ENCODE measurements at places on chromosomes 4 and X.
A peak's percentile ranks its signal among the peaks of the same experiment; 100 is the strongest.

- no peak for DNase-seq
Measured at GRCh38 chr4:24813732-24814131, 18.4 kb downstream of the SOD3 start.

- peak; percentile 54 for DNase-seq
Measured at GRCh38 chrX:40552768-40553167, 28.0 kb upstream of the ATP6AP2 start.

GRCh38 chr4:145609481-145610427 is 9.4 kb upstream of the MMAA start:
- DNase-seq = peak; percentile 86

- DNase-seq = no peak
Measured at GRCh38 chr4:182140547-182140946, 102.7 kb upstream of the TENM3 start.

DNA sequence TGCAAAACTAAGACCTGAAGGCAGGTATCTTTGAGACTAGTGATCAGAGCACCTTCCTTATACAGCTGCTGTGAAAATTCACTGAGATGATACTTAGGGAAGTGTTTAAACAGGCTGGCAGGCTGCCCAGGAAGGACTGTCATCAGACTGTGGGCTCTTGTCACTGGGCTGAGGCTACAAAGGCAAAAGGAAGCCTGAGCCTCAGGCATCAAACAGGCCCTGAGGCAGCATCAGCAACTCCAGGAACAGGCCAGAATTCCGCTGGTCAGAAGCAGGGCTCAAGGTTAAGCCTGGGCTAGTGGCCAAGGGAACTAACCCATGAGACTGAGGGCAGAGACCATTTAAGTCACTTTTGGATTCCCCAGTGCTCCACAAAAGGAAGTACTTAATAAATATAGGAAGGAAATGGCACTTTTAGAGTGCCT is 12.8 kb downstream of the PJA1 start:
- no peak for DNase-seq

DNA sequence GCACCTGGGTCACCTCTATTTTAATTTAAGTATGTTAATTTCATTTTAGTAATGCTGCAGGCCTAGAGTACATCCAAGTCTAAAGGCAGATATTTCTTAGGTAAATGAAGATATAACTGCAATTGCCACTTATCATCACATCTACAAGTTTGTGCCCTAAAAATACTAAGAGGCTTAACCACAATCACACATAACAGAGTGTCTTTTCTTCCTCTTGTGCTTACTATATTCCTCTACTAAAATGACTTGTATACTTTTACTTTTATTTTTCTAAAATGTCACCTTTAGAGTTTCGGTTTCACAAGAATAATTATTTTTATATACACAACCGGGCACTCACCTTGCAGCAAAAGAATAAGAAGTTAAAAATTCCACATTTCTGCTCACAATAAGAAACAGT is 77.9 kb downstream of the EFHC2 start:
- no peak for DNase-seq

- no peak for DNase-seq
Measured at GRCh38 chr4:120540625-120541024, 381.9 kb downstream of the PRDM5 start.

- no peak for DNase-seq
Measured at GRCh38 chr4:8727131-8727530, 134.6 kb downstream of the CPZ start.

GRCh38 chr4:13054420-13054970 is 429.6 kb downstream of the RAB28 start:
- DNase-seq = no peak

DNA sequence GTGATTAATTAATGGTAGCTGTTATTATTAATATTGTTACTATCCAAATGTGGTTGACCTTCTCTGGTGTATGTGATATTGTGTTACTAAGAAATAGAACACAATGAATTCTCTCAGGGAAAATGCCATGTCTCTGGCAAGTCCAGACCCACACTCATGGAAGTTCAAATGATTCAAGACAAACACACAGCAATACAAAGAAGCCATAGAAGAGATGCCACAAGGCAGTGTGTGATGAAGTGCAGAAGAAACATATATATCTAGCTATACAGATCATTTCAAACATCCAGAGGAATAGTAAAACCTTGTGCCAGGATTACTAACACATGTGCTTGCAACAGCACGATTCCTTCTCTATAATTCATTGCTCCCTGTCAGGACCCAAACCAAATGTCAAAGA is 93.1 kb upstream of the SOD3 start:
- no peak for DNase-seq

DNA sequence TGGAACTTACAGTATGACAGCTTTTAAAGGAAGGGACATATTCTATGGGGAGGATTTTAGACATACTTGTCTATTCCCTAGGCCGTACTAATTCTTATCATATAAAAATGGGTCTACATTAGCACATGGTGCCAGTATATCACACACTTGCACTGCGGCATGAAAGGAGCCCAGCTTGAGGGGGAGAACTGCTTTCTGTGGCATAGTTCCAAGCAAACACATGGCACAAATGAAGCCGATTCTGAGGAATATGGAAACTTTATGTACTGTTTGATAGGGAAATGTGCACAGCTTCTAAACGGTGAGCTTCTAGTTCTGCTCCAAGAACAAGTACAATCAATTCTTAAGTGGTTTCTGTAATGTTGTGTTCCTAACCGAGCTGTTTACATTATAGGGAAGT is 675.6 kb upstream of the FTHL17 start:
- DNase-seq = no peak

DNA sequence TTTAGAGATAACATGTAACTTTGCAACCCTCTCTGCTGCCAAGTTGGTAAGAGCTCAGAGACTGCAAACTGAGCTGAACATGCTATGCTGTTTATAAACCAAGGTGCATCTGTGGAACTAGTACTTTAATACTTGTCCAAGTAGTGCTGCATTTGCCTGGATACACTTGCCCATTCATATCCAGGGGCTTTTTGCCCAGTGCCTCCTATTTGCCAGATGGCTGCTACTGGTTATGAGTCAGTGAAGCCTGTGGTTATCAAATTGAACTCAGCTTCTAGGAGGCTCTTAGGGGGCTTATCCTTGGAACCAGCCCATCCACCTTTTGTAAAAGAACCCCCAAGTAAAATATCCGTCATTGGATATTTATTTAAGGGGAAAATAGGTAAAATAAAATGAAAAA is 79.6 kb downstream of the AFF2 start:
- no peak for DNase-seq

- peak; percentile 39 for DNase-seq
Measured at GRCh38 chr4:160026721-160027120, 923.8 kb downstream of the RAPGEF2 start.

- no peak for DNase-seq
Measured at GRCh38 chrX:97672138-97672537, 788.4 kb downstream of the RPA4 start.

DNA sequence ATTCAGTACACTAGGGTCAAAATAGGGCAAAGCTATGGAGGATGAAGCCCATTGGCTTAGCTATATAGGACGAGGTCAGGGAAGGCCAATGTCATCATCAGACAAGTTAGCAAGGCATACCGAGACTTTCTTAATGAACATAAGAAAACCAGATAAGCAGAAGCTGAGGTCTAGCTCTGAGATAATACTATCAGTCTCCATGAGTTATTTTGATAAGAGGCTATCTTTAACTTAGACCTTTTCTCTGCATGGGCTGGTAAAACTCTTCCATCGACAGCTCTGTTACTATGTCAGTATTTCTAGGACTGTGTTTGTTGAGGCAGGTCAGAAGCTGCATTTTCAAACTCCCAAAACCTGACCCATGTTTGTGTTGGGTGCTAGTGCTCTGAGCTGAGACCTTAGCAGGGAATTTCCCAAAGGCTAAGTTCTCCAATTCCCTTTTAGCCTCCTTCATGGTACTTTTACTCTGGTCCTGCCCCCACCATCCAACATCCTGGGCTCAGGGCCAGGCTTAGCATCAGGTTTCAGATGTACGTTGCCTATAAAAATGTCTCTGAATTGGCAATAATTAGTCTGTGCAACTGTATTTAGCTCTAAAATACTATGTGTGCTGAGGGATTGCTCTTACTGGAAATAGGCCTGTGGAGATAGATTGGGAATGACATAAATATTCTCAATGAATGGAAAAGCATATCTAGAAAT is 29.3 kb upstream of the LRAT start:
- DNase-seq = peak; percentile 9

GRCh38 chrX:95703696-95704095 is 980.9 kb upstream of the DIAPH2 start:
- DNase-seq = peak; percentile 1
